ENCODE measurements at places on chromosomes 2 and 18.

DNA sequence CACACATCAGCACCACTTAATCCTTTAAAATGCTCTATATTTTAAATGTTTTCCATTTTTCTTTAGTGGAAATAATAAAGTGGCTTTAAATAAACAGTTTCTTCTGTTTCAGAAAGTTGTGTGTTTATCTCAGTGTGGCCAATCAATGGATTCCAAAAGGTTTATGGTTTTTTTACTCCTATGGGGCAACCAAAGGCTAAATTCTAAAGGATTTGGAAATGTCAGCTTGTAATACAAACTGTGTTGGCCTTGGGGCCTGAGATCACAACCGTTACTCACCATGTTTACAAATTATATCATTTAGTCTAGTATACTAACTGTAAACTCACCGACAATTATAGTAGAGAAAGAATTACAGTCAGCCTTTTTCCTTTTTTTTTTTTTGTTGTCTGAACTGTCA is 827.2 kb downstream of the EPHA4 start:
- no peak for DNase-seq

GRCh38 chr18:13560306-13560705 is 166.1 kb downstream of the FAM210A start:
- no peak for DNase-seq

GRCh38 chr18:26307161-26307773 is 81.0 kb downstream of the TAF4B start:
- DNase-seq: no peak

- no peak for DNase-seq
These were observed 31.9 kb upstream of the SLC1A4 start for GRCh38 chr2:64957109-64957903.

GRCh38 chr2:100645695-100646429 is 83.1 kb downstream of the PDCL3 start:
- no peak for DNase-seq

DNA sequence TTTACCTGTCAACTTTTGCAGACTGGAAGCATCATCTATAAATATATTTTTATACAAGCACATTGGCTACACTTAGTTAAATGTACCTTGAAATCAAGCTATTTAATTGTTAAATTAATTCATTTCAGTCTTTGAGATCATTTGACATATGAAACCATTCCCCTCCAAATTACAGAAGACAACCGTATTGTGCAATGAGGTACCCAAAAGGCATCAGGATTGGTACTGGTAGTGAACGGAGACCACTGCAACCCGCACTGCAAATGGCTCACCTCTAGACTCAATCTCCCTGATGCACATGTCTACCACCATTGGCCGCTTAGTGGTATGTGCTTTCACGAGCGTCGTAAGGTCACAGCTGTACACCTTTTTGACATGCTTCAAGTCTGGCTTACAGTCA is 47.8 kb upstream of the CHRNA1 start:
- no peak for DNase-seq

- no peak for DNase-seq
These were observed 79.2 kb upstream of the PAPOLG start for GRCh38 chr2:60676706-60677330.

DNA sequence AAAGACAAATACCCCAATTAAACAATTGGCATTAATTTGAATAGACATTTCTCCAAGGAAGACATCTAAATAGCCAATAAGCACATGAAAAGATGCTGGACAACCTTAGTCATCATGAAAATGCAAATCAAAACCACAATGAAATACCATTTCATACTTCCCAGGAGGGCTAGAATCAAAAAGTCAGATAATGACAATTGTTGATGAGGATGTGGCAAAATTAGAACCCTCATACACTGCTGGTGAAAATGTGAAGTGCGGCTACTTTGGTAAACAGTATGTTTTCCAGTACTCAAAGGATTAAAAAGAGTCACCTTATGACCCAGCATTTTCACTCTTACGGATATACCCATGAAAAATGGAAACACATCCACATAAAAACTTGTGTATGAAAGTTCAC is 91.6 kb downstream of the FIGN start:
- DNase-seq: no peak

- DNase-seq: no peak
These were observed 93.8 kb downstream of the AKAIN1 start for GRCh38 chr18:5103286-5103685.

GRCh38 chr18:57806978-57807285 is 3.8 kb upstream of the ATP8B1 start:
- DNase-seq: no peak

Measured in memory B cell (primary cell).